Right renal cortex interstitium (tissue), 3 donors: ENCODE measurements at places on chromosomes 2 and 18. TPM values are rescaled to one million over a fixed set of nuclear protein-coding genes. Genes with fewer than 3 reads are reported as not detected.

ANKRD12 gene
- polyA plus RNA-seq: 33.9 TPM

MLPH gene
- 1.1 TPM for polyA plus RNA-seq

NLRC4 gene
- polyA plus RNA-seq: 1.1 TPM

SCN2A gene
- polyA plus RNA-seq: 3.5 TPM

RSAD2 gene
- polyA plus RNA-seq: 3.3 TPM

PROM2 gene
- polyA plus RNA-seq: 22.8 TPM

PROKR1 gene
- 0.20 TPM for polyA plus RNA-seq

HYCC2 gene
- polyA plus RNA-seq: 13.5 TPM

ARID5A gene
- polyA plus RNA-seq: 4.1 TPM

IL1B gene
- polyA plus RNA-seq: 0.50 TPM

VWA3B gene
- polyA plus RNA-seq: 0.40 TPM

APLF gene
- polyA plus RNA-seq: 3.9 TPM
